ENCODE measurements at places on chromosomes 16 and 17. TPM values are rescaled to one million over a fixed set of nuclear protein-coding genes. Genes with fewer than 3 reads are reported as not detected.

WFDC1 gene
- 2.6 TPM for polyA plus RNA-seq

HSPB9 gene
- 0.17 TPM for polyA plus RNA-seq

GRCh38 chr17:45428050-45428617, 4.5 kb downstream of the ARHGAP27 start:
- DNase-seq, result no peak

TAC4 gene
- 0.67 TPM for polyA plus RNA-seq

- DNase-seq, result no peak
Observed at GRCh38 chr17:45353043-45353442, 36.2 kb upstream of the MAP3K14 start.

CD19 gene
- 4.0 TPM for polyA plus RNA-seq

DNA sequence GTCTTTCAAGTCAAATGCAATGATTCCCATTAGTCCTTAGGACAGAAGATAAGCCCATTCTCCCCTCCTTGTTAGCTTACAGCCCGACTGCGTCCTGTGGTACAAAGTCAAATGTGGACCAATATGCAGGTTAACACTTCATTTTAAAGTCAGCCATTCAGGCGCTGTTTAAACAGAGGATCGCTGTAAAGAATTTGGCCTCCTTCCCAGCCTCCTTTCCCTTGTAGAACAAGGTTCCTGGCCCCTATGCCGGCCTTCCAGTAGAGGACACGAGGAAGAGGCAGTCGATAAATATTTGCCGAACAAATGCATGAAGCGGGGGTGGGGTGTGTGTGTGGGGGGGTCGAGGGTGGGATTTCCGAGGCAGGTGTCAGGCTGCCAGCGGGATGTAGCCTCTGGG, 4.3 kb downstream of the SDK2 start:
- no peak for DNase-seq

GRB7 gene
- polyA plus RNA-seq, result 38.8 TPM

Data from left kidney (tissue), 8 donors.